ENCODE measurements at places on chromosomes 3 and 15.

DNA sequence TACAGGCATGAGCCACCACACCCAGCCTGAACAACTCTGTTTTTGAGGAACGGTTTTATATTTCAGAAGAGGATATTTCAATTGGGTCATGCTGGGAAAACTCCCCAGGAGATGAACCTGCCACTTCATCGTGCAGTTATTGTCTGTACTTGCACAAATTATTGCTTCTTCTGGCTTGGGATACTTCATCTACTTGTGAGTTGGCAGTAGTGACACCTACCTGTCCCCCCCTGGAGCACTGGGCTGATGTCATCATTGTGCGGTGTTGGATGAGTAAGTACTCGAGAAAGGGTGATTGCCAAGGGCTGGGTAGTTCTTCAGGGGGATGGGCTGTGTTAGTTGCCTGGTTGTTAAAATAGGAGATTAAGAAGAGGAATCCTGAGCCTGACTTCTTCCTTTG lies 85.1 kb upstream of the SAMMSON start:
- DNase-seq: no peak

DNA sequence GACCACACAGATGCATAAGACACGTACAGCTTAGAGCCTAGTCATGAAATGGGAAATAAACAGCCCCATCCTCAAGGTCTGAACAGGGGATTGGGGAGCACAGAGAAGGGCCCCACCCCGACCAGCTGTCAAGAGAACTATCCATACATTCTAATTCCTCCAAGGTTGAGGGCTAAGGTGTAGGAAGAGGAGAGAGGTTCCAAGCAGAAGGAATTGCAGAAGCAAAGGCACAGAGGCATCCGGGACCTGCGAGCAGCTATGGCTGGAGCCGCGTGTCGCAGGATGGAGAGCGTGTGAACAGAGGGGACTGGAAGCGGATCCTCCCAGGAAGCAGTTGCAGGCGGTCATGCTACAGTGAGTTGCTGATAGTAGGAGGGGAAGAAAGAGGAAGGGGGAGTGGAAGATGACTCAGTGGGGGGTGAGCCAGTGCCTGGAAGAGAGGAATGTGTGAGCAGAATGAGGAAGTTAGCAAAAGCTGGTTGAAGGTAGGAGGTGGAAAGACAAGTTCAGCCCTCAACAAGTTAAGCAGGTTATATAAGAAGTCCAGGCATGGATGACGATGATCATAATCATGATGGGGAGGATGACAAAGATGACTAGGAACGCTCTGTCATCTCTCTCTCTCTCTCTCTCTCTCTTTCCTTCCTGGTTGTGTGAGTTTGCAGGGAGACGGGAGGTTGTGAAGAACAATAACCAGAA lies 89.7 kb downstream of the LIPC start:
- DNase-seq: no peak

DNA sequence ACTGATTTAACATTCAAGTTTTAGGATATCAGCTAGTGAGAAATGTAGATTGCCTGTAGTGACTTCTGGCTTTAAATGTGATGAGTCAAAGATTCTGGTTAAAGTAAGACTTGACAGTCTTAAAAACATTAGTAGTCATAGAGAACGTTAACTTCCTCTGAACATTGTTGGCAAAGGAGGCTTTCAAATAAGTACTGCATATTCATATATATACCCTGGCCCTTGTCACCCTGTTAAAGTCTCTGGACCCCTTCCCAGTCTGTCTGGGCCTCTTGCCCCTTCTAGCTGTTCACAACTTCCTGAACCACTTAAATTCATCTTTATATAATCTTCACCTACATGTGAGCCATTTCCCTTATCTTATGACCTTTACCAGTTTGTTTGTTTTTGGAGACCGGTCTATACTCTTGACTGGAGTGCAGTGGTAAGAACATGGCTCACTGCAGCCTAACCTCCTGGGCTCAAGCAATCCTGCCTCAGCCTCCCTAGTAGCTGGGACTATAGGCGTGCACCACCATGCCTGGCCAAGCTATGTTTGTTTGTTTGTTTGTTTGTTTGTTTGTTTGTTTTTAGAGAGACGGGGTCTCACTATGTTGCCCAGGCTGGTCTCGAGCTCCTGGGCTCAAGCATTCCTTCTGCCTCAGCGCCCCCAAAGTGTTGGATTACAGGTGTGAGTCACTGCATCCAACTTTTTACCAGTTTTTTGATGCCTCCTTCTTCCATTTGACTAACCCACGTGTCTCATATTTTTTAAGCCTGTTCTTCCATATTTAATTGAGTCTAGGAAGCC lies 64.4 kb upstream of the CRTC3 start:
- no peak for DNase-seq

DNA sequence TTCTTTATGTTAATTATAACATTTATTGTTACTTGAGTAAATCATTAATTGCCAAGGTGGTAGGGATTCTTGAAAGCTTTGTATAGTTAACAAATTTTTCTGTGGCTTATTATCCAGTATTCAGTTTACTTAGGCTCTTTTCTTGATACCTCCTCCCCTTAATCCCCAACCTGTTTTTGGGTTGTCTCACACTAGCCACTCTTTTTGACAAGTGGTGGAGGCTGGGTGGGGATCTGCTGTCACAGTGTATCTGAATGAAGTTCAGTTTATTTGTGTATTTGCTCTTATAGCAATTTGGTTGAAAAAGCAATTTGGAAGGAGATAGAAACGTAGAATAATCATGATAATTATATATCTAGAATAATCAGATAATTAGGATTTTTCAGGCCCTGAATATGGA lies 43.8 kb downstream of the STT3B start:
- no peak for DNase-seq

All from activated CD4-positive, alpha-beta T cell treated with anti-CD3 and anti-CD28 coated beads for 48 hours (primary cell).